Renal cortex interstitium (tissue), 15 donors: ENCODE measurements at places on chromosomes 1 and 21. TPM values are rescaled to one million over a fixed set of nuclear protein-coding genes. Genes with fewer than 3 reads are reported as not detected.

- DNase-seq, result no peak
These were observed 66.6 kb downstream of the SYT2 start for GRCh38 chr1:202643397-202644218.

- DNase-seq, result no peak
These were observed 137.2 kb downstream of the LRIG2 start for GRCh38 chr1:113210248-113210647.

GRCh38 chr1:107976431-107976830 lies 11.5 kb upstream of the VAV3 start:
- DNase-seq, result no peak

DNA sequence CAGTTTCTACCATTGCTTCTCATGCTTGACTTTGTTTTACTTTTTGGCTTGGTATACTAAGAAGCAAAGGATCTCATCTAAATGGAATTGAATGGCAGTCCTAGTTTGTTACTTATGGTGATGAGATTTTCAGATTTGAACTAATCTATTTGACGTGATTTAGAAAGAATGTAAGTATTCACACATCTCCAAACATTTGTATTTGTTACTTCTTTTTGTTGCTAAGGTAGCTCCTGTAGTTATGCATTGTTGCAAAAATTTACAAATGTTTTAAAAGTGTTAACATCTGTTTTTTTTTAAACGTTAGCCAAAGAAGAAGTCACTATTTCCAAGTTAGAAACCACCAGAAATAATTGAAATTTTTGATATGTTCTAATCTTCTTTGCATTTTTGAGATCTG lies 222.5 kb downstream of the RPS6KC1 start:
- no peak for DNase-seq

GRCh38 chr21:45388011-45388521 lies 16.9 kb upstream of the COL18A1 start:
- no peak for DNase-seq

- no peak for DNase-seq
These were observed 7.5 kb upstream of the EVI5 start for GRCh38 chr1:92792340-92792782.

DNA sequence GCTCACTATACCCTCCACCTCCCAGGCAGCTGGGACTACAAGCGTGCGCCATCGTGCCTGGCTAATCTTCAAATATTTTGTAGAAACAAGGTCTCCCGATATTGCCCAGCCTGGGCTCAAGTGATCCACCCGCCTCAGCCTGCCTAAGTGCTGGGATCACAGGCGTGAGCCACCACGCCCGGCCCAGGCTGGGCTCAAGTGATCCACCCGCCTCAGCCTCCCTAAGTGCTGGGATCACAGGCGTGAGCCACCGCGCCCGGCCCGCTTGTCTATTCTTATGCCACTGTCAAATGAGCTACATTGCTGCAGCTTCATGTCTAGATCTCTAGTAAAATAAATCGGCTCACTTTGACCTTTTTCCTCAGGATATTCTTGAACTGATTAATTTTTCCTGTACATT lies 107.7 kb upstream of the COL6A1 start:
- no peak for DNase-seq

- DNase-seq, result no peak
These were observed 35.2 kb upstream of the CTPS1 start for GRCh38 chr1:40944326-40944725.

DNA sequence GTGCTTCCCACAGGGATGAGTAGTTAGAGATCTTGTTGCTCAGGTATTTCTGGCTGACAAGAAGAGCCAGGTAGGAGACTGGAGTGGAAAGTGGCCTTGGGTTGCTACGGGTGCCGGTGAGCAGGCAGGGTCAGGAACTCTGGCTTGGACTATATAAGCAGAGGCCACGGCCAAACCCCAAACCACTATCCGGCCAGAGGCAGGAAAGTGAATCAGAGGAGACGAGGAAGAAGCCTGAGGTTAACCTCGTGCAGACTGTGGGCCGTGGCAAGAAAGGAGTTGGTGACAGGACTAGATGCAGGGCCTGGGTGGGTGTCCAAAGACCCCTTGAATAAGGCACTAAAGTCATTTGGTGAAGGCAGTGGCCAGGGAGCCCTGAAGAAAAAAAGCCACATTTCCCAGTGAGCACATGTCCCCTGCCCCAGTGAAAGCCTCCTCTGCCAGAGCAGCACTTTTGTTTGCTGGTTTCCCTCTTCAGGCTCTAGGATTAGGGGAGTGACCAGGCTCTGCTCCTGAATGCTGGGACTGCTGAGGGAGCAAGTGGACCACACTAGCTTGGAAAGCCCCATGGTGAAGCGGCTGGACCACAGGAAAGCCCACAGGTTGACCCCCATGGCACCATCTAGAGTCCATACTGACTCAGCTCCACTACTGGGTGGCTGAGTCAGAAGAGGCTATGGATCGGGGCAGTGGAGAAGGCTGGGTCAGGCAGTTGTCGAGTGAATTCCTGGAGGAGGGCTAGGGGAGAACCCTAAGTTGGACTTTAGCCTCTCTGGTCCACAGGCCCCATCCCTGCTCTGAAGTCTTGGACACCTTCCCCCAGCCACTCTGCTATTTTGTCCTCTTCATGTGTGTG lies 23.4 kb downstream of the CSF1 start:
- no peak for DNase-seq

- DNase-seq, result no peak
These were observed 10.7 kb upstream of the GRHL3 start for GRCh38 chr1:24308365-24309015.

GRCh38 chr1:107196973-107197562 lies 56.2 kb downstream of the NTNG1 start:
- no peak for DNase-seq

- no peak for DNase-seq
These were observed 7.8 kb upstream of the CASZ1 start for GRCh38 chr1:10803971-10804820.

GRCh38 chr1:59714966-59715365 lies 99.8 kb upstream of the HOOK1 start:
- no peak for DNase-seq

- DNase-seq, result no peak
These were observed 85.3 kb upstream of the RGS4 start for GRCh38 chr1:162983671-162984425.

DNA sequence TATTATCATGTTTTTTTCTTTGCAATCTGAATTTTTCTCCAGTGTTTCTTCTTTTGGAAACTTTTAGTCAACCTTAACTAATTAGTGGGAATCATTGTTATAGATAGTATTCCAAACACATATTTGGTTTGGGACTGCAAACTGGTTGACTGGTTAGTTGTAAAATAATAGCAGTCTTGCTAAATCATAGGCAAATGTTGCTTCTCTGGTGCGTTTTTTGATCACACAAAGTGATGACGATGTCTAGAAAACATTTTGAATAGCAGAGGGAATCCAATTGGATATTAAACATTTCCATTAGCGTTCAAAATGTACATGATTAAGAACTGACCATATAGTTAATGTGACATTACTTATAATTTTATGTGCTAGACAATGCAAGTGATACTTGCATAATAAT lies 4.5 kb downstream of the DNAJB4 start:
- no peak for DNase-seq

DNA sequence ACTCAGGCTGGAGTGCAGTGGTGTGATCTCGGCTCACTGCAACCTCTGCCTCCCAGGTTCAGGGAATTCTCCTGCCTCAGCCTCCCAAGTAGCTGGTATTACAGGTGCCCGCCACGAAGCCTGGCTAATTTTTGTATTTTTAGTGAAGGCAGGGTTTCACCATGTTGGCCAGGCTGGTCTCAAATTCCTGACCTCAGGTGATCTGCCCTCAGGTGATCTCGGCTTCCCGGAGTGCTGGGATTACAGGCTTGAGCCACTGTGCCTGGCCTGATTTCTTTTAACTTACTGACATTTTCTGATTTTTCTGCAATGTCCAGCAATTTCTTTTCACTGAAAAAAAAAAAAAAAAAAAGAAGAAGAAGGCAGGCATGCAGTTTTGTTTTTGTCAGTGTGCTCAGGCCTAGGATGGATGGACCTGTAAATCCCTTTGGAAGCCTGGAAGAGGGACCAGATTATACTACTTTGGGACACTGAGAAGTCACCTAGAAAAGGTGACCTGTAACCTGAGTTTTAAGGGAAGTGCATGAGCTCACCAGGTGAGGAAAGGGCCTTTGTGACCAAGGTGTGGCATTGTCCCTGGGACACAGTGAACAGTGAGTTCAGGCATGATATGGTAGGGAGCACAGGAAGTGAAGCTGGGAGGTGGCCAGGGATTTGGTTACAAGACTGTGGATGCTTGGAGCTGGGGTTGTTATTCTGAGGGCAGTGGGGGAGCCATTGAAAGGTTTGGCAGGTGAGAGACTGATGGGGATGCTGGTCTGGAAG lies 2.7 kb upstream of the TMEM61 start:
- no peak for DNase-seq

GRCh38 chr1:173669491-173669941 lies at the start of gene ANKRD45:
TSS of gene ANKRD45 (minus strand) at chr1:173669851. CDS start at chr1:173659418, 10,433 bp downstream.
- peak; percentile 44 for DNase-seq

- DNase-seq, result peak; percentile 56
These were observed 40.9 kb downstream of the LAMC2 start for GRCh38 chr1:183226963-183227362.

GRCh38 chr1:1121611-1122077 lies 5.8 kb upstream of the C1orf159 start:
- DNase-seq, result no peak

Gene CFHR2
- polyA plus RNA-seq, result 0.15 TPM

Gene NHLH1
- polyA plus RNA-seq, result 0.12 TPM

Gene OMA1
- polyA plus RNA-seq, result 39.1 TPM

Gene DIP2A
- 29.4 TPM for polyA plus RNA-seq

Gene C1QTNF12
- 17.4 TPM for polyA plus RNA-seq

Gene CASQ2
- 1.3 TPM for polyA plus RNA-seq

Gene ZNF687
- polyA plus RNA-seq, result 25.2 TPM

Gene NBPF4
- not detected for polyA plus RNA-seq

Gene MAP3K7CL
- polyA plus RNA-seq, result 6.6 TPM

Gene G0S2
- polyA plus RNA-seq, result 11.1 TPM

Gene UMODL1
- polyA plus RNA-seq, result 0.17 TPM

Gene ZFYVE9
- polyA plus RNA-seq, result 34.6 TPM

Gene RBM15
- 11.9 TPM for polyA plus RNA-seq

Gene PLOD1
- 92.9 TPM for polyA plus RNA-seq

Gene KCNK2
- polyA plus RNA-seq, result 1.5 TPM
